ENCODE measurements at places on chromosomes 2 and 18. TPM values are rescaled to one million over a fixed set of nuclear protein-coding genes. Genes with fewer than 3 reads are reported as not detected.

Gene KCNF1
- polyA plus RNA-seq, result 12.9 TPM

Gene KYNU
- 0.18 TPM for polyA plus RNA-seq

Gene GRB14
- 8.5 TPM for polyA plus RNA-seq

Gene GNAL
- 17.3 TPM for polyA plus RNA-seq

Gene TIMM21
- polyA plus RNA-seq, result 59.2 TPM

Gene NYAP2
- polyA plus RNA-seq, result 1.1 TPM

Gene GDF7
- polyA plus RNA-seq, result 0.62 TPM

Gene C2orf72
- polyA plus RNA-seq, result 37.7 TPM

Gene COL3A1
- 1.3 TPM for polyA plus RNA-seq

Gene STARD7
- 160 TPM for polyA plus RNA-seq

Gene OLA1
- polyA plus RNA-seq, result 134 TPM

Gene DTNB
- 37.4 TPM for polyA plus RNA-seq

Gene ANKRD29
- polyA plus RNA-seq, result 4.9 TPM

Gene VWC2L
- 0.31 TPM for polyA plus RNA-seq

Gene EMILIN2
- 0.12 TPM for polyA plus RNA-seq

Gene SERPINB12
- not detected for polyA plus RNA-seq

Gene IL1RL1
- not detected for polyA plus RNA-seq

Gene TMEFF2
- 29.1 TPM for polyA plus RNA-seq

Gene ITPRIPL1
- polyA plus RNA-seq, result not detected

Gene FLACC1
- 1.3 TPM for polyA plus RNA-seq

Gene RESP18
- polyA plus RNA-seq, result not detected

Gene OBSL1
- 75.2 TPM for polyA plus RNA-seq

Gene SKOR2
- not detected for polyA plus RNA-seq

Gene CNDP1
- 2.1 TPM for polyA plus RNA-seq

Gene CCDC68
- 0.30 TPM for polyA plus RNA-seq

Gene SPHKAP
- polyA plus RNA-seq, result 1.7 TPM

Gene CHRNA1
- polyA plus RNA-seq, result not detected

Gene GNLY
- polyA plus RNA-seq, result not detected

Gene STK36
- 69.7 TPM for polyA plus RNA-seq

Gene NTSR2
- polyA plus RNA-seq, result not detected

Gene SERPINB4
- polyA plus RNA-seq, result not detected

Gene LIPG
- polyA plus RNA-seq, result 0.85 TPM

Gene GTF3C2
- 37.2 TPM for polyA plus RNA-seq

Gene MAPRE3
- 87.1 TPM for polyA plus RNA-seq

Gene PPIG
- 28.7 TPM for polyA plus RNA-seq

Gene LMAN2L
- 34.1 TPM for polyA plus RNA-seq

Gene GPR45
- polyA plus RNA-seq, result 4.1 TPM

Gene RETREG2
- 164 TPM for polyA plus RNA-seq
